LNCaP clone FGC (cell line): ENCODE measurements at places on chromosomes 6 and 20.
A peak's percentile ranks its signal among the peaks of the same experiment; 100 is the strongest.

DNA sequence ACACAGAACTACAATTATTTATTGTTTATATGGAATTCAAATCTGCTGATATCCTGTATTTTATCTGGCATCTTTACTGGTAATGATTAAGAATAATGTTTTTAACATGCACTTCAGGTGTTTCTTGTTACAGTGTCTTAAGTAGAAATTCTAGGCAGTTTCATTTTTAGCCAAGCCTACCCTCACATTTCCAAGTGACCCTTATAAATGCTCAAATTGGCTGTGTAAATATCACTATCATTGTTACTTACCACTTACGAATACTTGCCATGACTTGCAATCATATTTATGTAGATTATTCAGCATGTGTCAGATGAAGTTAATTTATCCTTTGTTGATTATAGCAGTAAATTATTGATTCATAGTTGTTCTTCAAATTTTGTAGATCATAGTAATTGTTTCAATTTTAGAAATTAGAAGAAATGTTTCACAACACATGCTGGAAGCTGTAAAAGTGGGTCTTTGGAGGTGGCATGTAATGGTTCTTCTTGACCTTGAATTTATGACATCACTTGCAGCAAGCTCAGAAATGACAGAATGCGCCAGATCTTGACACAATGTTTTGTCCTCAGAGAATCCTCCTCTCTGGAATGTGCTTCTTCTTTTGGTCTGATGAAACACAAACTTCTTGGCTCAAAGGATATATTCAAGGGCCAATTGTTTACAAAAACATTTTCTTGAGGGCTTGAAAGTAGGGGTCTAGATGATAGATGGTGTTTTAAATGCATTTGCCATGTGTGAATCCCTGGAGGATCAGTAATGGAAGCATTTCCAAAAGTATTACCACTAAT lies 471.8 kb downstream of the COL12A1 start:
- DNase-seq = no peak

GRCh38 chr20:58835231-58835630 lies 15.5 kb downstream of the GNAS-AS1 start:
- no peak for DNase-seq

- DNase-seq = no peak
These were observed 11.4 kb downstream of the SENP6 start for GRCh38 chr6:75613056-75613501.

- DNase-seq = no peak
These were observed 380.3 kb upstream of the ARID1B start for GRCh38 chr6:156396791-156397418.

DNA sequence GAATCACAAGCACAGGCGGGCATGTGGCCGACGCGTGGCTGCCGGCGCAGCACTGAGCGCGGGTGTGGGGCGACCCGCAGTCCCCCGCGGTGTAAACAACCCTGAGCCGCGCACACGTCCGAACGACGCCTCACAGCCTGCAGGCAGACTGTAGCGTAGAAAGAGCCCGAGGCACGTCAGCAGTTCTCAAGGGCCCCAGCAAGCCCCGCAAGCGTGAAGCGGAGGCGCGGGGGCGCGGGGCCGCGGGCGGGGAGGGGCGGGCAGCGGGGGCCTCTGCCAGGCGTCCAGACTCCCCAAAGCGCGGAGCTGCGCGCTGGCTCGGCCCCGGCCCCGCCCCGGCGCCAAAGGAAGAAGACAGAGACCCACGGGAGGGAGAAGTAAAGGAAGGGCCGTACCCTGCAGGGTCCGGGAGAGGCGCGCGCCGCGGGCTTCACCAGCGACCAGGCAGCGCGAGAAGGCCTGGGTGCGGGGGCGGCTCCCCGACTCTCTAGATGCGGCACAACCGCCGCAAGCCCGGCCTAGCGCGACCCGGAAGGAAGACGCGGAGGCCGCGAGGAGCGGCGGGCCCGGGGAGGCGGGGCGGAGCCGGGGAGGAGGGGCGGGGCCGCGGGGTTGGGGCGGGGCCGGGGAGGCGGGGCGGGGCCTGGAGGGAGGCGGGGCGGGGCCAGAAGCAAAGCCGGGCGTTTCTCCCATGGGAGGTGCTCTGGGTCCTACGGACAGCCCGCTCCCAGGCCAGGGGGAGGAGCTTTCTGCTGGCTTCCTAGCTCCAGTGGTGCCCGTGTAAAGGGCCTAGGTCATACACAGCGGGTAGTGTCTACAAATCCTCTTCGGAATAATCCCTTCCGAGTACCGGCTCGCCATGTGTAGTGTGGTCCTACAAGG lies at the start of gene FBXL4:
FBXL4 (minus strand) TSS at position 536 of the 882 bp plus-strand sequence. CDS start 20,958 bp downstream, outside the sequence.
- peak; percentile 32 for DNase-seq

GRCh38 chr20:54063580-54063979 lies 6.8 kb downstream of the BCAS1 start:
- DNase-seq = no peak
